H9 (cell line): ENCODE measurements at places on chromosomes 4 and X.

DNA sequence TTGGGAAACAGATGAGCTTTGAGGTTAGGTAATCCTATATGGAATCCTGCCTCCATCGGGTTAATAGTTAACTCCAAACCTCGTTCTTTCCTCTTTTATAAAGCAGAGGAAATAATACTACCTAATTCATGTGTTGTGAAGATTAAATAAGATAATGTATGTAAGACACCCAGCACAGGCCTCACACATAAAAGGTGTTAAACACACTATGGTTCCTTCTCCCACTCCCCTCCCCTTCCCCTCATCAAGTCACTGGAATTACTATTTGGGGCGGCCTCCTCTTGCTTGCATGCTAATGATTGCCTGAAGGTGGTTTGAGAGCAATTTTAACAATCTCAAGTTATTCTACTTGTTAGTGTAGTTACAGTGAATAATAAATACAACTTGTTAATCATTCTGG is 404.4 kb upstream of the RASGEF1B start:
- DNase-seq, result no peak
- H3K4me3 ChIP-seq, result no peak overlapping the region; the same call in 2 of the 3 replicates
- H3K27ac ChIP-seq, result no peak overlapping the region
- H3K4me1 ChIP-seq, result peaks cover 6% of the 10 kb centered on the region; the same call in 1 of the 2 replicates

DNA sequence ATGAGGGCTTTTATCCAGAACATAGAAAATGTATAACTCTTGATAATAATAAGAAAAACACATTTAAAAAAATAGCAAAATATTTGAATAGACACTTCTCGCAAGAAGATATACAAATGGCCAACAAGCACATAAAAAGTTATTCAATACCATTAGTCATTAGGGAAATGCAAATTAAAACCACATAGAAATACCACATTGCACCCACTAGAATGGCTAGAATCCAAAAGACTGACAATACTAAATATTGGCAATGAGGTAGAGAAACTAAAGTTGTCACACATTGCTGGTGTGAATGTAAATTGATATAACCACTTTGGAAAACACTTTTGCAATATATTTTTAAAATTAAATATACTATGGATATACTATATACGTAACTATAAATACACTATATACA is 754.3 kb upstream of the MAGEB2 start:
- no peak overlapping the region for H3K4me3 ChIP-seq
- H3K4me1 ChIP-seq, result no peaks in the 10 kb centered on the region
- H3K36me3 ChIP-seq, result no peaks in the 10 kb centered on the region
- DNase-seq, result no peak
- H3K27me3 ChIP-seq, result no peaks in the 10 kb centered on the region

DNA sequence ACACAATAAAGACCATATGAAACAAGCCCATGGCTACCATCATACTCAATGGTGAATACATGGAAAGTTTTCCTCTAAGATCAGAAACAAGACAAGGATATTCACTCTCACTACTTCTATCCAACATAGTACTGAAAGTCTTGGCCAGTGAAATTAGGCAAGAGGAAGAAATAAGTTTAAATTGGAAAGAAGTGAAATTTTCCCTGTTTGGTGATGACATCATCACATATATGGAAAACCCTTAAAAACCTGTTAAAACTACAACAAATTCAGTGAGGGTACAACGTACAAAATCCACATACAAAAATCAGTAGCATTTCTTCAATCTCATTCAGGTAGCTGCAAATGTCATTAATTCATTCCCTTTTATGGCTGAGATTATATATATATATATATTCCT is 164.0 kb upstream of the IRS4 start:
- no peak overlapping the region for H3K4me3 ChIP-seq
- H3K36me3 ChIP-seq, result peaks cover 10% of the 10 kb centered on the region
- no peaks in the 10 kb centered on the region for H3K27me3 ChIP-seq
- H3K27ac ChIP-seq, result no peak overlapping the region

DNA sequence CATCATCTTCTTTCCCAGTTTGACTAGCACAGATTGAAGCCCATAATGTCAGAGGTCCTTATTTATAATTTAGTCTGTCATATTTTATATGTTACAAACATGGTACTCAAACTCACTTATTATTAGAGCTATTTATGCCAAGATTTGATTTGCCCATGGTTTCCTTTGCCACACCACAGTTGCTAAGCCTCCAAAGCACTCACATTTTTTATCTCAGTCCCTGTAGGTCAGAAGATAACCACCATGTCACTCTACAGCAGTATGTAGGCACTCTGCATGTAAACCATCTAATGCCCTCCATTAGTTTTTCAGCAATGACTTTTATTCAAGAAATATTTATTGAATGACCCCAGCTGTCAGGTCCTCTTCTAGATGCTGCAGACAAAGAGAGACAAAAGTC is 6.7 kb downstream of the STATH start:
- H3K27me3 ChIP-seq, result no peaks in the 10 kb centered on the region
- DNase-seq, result no peak
- no peak overlapping the region for H3K4me3 ChIP-seq
- H3K36me3 ChIP-seq, result no peaks in the 10 kb centered on the region
- no peak overlapping the region for H3K27ac ChIP-seq

DNA sequence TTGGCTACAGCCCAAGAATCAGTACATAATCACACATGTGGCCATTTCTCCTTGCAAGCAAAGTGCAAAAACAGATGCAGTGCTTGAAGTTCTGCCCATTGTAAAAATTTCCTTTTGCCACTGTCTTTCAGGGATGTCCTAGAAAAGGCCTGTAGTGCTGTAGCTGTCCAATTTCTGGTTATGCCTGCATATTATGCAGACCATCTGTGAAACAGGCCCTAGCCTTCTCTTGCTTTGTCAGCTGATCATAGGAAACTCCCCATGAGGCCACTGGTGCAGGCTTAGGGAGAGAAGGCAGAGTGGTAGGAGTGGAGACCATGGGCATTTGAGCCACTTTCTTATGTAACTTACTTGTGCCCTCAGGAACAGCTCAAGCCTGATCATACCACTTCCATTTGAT is 130.4 kb upstream of the GABRA2 start:
- H3K27me3 ChIP-seq, result no peaks in the 10 kb centered on the region
- DNase-seq, result no peak
- H3K4me3 ChIP-seq, result no peak overlapping the region
- no peaks in the 10 kb centered on the region for H3K4me1 ChIP-seq

DNA sequence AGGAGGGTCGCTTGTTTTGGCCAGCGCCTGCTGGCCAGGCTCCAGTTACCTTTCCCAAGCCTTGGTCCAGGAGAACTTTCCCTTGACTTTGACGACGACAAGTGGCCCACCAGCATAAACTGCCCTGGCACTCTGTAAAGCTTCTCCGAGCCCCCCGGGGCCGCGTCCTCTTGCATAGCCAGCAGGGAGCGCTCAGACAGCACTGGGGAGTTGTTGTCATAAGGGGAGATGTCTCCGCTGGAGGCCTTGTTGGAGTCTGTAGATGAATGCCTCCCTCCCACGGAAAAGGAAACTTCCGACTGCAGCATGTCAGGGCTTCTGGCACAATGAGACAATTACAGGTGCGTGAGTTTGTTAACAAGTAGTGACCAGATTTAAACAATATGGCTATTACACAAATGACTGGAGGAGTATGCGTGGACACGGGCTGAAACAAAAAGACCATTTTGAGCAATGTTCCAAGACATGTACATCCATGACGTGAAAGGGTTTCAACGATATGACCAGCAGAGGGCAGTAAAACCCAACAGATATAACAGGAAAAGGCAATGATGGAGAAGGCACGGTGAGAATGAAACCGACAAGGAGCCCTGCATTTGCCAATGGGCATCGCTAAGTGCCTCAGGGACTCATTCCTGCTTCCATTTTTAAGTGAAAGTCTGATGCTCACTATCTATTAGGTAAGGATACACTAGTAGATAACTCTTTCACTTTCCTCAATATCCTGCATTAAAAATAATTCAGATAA is 33.0 kb downstream of the HCCS start:
- H3K4me3 ChIP-seq, result no peak overlapping the region
- no peaks in the 10 kb centered on the region for H3K36me3 ChIP-seq
- H3K27ac ChIP-seq, result no peak overlapping the region
- no peaks in the 10 kb centered on the region for H3K27me3 ChIP-seq

GRCh38 chrX:54208531-54208930 is 25.5 kb upstream of the FAM120C start:
- H3K4me1 ChIP-seq, result no peaks in the 10 kb centered on the region
- no peaks in the 10 kb centered on the region; the same call in 1 of the 2 replicates for H3K36me3 ChIP-seq
- H3K27me3 ChIP-seq, result no peaks in the 10 kb centered on the region
- DNase-seq, result no peak

- no peak overlapping the region for H3K27ac ChIP-seq
- H3K4me3 ChIP-seq, result no peak overlapping the region
- H3K36me3 ChIP-seq, result no peaks in the 10 kb centered on the region
- H3K27me3 ChIP-seq, result no peaks in the 10 kb centered on the region
Measured at GRCh38 chr4:42483426-42484379, 86.4 kb downstream of the SHISA3 start.

DNA sequence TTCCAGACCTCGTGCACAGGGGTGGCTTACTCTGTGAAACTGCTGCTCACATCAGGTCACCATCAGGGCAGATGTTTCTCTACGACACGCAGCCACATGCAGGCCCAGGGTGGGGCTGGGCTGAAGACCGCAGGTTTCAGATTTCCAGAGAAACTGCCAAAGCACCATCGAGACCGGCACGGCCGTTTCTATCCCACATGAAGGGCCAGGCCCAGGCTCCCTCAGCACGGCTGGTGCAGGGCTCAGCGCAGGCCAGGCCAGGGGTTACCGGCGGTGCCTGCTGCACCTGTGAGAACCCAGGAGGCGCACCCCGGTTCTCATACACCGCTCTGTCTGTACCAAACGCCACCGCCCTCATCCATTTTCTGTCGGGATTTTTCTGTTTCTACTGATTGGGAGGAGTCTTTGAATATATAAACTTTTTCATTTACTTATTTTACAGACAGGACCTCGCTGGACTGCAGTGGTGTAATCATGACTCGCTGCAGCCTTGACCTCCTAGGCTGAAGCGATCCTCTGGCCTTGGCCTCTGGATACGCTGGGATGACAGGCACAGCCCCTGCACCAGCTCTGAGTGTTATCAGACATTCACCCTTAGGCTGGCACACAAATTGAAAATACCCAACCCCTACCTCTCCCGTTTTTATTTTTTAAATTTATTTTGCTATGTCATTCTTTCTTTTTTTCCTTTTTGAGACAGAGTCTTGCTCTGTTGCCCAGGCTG is 17.1 kb downstream of the CTBP1 start:
- H3K27me3 ChIP-seq, result no peaks in the 10 kb centered on the region
- no peaks in the 10 kb centered on the region for H3K4me1 ChIP-seq
- peaks cover 70% of the 10 kb centered on the region for H3K36me3 ChIP-seq

GRCh38 chr4:14247767-14248166 is 620.2 kb upstream of the BOD1L1 start:
- no peak overlapping the region for H3K4me3 ChIP-seq
- no peak overlapping the region for H3K27ac ChIP-seq
- no peaks in the 10 kb centered on the region for H3K27me3 ChIP-seq
- H3K4me1 ChIP-seq, result no peaks in the 10 kb centered on the region
- H3K36me3 ChIP-seq, result peaks cover 2% of the 10 kb centered on the region

DNA sequence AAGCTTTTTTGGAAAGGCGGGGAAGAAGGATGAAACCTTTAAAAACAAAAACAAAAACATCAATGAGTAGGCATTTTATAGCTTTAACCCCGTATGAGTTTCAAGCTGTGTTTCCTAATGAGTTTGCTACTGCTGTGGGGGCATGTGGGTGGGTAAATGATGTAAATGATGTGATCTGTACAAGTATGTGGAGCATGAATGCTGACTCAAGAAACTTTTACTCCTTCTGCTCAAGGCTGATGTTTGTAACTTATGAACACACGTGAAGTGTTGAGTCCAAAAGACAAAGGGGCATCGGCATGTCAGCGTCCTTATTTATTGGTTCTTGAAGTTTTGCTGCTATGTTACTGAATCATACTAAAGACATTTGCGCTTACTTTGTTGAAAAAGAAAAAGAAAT is 76.9 kb downstream of the CLCN4 start:
- peaks cover 5% of the 10 kb centered on the region; the same call in 1 of the 2 replicates for H3K36me3 ChIP-seq
- DNase-seq, result no peak
- no peak overlapping the region for H3K4me3 ChIP-seq
- no peak overlapping the region for H3K27ac ChIP-seq

- H3K27me3 ChIP-seq, result no peaks in the 10 kb centered on the region
- H3K36me3 ChIP-seq, result peaks cover 15% of the 10 kb centered on the region; the same call in 1 of the 2 replicates
- no peaks in the 10 kb centered on the region for H3K4me1 ChIP-seq
- no peak overlapping the region for H3K27ac ChIP-seq
Measured at GRCh38 chr4:43512253-43512652, 619.7 kb downstream of the GRXCR1 start.

GRCh38 chr4:38523524-38524448 is 140.2 kb upstream of the KLF3 start:
- H3K4me1 ChIP-seq, result no peaks in the 10 kb centered on the region
- H3K4me3 ChIP-seq, result no peak overlapping the region
- no peak for DNase-seq
- H3K27ac ChIP-seq, result no peak overlapping the region
- H3K36me3 ChIP-seq, result peaks cover 2% of the 10 kb centered on the region; the same call in 1 of the 3 replicates

- H3K4me1 ChIP-seq, result no peaks in the 10 kb centered on the region; the same call in 1 of the 2 replicates
- no peak for DNase-seq
- peaks cover 8% of the 10 kb centered on the region for H3K36me3 ChIP-seq
- H3K27me3 ChIP-seq, result no peaks in the 10 kb centered on the region
- no peak overlapping the region for H3K27ac ChIP-seq
Measured at GRCh38 chr4:177297785-177298391, 11.8 kb upstream of the NEIL3 start.

DNA sequence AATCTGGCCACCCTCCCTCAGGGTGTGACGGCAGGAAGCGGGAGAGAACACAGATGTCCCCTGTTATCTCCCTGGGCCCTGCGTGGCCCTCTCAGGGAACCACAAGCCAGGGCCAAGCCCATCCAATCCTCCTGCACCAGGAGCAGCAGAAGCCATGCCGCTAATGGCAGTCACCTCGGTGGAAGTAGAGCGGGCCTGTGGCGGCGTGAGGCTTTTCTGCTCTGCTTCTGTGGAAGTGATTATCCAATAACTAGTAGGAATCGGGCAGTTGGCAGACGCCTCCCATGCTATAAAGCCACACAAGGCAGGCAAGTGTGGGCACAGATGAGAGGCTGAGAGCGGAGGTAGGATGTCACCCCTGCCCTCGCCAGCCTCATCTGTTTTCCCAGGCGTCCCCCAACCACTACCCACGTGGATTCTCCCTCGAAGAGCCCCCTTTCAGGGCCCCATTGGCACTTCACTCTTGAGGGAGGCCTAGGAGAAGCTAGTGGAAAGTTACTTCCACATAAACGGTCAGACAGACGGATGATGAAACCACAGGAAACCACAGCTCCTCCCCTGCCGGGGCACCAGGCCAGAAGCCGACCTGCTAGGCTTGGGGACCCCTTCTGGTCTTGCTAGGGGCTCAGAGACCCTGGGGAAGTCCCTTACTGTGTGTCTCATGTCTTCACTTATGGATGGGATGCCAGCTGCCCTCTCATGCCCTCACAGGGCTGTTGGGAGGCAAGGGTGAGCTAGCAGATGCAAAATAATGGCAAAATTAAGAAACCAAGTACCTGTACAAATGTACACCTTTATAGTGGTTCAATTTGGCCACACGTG is 18.8 kb upstream of the TMSB4X start:
- peaks cover 5% of the 10 kb centered on the region; the same call in 1 of the 2 replicates for H3K36me3 ChIP-seq
- DNase-seq, result no peak
- no peak overlapping the region for H3K4me3 ChIP-seq
- H3K4me1 ChIP-seq, result peaks cover 2% of the 10 kb centered on the region; the same call in 1 of the 2 replicates
